ENCODE measurements at places on chromosomes 5 and 9.

DNA sequence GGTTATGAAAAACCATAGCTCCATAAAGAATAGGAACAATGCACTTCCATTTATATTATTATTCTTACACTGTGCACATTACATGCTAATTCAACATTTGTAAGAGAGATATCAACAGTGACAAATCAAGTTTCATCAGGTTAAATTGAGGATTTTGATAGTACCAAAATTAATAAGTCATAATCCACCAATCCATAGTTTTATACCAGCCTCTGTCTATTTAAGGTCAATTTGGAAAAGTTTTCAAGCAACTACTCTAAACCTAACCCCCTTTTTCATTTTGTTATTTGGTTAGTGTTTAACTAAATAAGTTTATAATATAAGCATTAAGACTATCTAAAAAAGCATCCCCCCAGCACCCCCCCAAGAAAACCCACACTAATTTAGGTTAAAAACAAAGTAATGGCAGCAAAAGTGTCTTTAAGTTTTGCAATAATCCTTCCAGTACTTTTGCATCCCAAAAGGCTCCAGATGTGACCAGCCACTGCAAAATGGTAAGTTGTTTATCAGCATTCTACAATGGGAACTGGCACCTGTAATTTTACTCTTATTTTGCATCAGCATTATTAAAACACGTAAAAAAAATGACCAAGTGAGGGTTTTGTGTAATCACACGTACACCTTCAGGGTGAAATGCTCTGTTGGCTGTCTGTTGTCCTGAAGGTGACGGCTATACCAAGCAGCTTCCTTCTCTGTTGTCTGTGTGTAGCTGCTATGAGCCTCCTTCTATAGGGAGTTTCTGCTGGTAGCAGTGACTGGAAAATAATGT, 36.8 kb upstream of the SSBP2 start:
- DNase-seq: no peak

- no peak for DNase-seq
Observed at GRCh38 chr5:105371169-105371568, 1808.6 kb upstream of the NUDT12 start.

- no peak for DNase-seq
Observed at GRCh38 chr5:93058309-93058708, 522.7 kb downstream of the NR2F1-AS1 start.

DNA sequence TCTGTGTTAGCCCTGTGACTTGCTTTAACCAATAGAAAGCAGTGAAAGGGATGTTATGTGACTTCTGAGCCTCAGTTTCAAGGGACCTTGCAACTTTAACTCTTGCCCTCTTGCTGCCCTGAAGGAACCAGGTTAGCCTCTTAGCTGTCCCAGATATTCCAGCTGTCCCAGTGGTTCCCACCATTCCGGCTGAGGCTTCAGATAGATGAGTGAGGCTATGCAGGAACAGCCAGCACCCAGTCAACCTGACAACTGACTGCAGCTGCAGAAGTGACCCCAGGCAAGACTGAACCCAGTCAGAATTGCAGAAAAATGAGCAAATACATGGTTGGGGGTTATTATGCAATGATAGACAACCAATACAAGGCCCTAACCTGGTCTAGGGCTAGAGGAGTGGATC, 10.4 kb upstream of the CDC23 start:
- no peak for DNase-seq

DNA sequence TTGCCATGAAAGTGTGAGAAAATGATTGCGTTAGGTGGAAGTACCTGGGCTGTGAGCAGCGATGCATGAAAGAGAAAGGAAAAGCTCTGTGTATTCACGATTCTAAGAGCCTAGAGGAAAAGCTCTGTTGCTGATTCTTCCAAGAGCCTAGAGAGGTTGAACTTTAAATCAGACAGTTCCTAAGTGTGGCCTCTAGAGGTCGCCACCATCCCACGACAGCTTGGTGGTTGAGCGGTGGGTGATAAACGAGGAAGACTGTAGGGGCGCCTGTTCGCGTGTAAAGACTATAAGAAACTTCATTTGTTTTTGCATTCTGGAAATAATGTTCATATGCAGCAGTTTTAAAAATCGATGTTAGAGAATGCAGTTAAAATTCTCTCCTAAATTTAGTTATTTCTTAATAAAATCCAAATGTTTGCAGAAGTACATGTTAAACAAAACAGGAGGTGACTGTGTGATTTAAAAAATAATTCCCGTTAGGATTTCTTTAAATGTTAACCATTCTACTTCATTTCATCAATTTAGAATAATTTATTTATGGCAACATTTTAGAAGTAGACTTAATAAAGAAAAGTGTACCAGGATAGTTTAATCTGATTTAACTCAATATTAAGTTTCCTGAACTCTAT, 107.7 kb downstream of the TENT4A start:
- DNase-seq: peak; percentile 59

DNA sequence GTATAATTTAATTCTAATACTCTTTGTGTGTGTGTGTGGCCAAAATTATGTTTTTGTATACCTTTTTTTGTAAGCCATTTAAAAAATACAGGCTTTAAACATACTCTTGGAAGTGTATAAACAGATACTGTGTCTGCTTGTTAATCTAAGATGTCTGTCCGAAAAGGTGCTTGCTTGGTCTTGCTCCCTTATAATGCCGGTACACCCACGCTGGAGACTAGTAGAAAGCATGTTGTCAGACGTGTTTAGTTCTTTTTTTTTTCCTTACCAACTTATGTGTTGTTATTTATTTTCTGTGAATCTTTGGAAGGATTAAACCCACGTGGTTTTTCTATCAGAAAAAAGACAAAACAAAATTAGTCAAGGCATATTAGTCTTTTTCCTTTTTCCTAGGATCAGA, 9.5 kb downstream of the GAPVD1 start:
- no peak for DNase-seq

DNA sequence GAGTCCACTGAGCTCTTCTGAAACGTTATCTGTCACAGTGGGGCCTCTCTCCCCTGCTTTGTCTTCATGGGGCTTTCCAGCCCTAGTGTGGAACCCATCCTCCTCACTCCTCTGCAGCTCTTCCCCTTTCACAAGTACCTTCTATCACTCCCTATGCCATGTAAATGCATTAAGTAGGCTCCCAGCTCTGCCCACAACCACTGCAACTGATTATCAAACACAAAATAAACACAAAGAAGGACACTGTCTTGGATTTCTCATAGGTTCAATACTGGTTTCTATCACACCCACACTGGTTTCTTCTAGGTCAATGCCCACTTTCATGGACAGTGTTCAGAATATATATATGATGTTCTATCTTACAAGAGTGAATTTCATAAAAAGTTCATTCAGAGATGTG, 139.4 kb downstream of the GNAQ start:
- no peak for DNase-seq

- DNase-seq: no peak
Observed at GRCh38 chr9:105198865-105199264, 45.6 kb upstream of the SLC44A1 start.

GRCh38 chr9:97889941-97890887, 32.1 kb downstream of the TRMO start:
- DNase-seq: no peak

- no peak for DNase-seq
Observed at GRCh38 chr5:13860146-13860545, 84.3 kb downstream of the DNAH5 start.

DNA sequence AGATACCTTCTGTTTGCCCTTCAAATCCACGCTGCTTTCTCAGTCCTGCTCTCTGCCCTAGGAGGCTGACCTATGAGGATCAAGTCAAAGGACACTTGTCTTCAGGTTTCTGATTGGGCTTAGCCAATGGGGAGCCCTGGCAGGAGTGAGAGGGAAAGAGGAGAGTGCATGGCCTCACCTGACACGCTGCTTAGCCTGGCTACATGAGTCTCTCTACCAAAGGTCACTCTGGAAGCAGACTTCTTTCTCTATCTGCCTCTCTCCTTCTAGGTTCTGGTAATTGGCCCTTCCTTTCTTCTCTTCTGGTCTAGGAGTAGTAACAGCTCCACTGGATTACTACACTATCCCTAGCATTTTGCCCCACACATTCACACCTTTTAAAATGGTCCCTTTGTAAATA, 13.1 kb downstream of the ARSB start:
- no peak for DNase-seq

Data from SHP77 (cell line).